ENCODE measurements at places on chromosomes 5 and 9.

DNA sequence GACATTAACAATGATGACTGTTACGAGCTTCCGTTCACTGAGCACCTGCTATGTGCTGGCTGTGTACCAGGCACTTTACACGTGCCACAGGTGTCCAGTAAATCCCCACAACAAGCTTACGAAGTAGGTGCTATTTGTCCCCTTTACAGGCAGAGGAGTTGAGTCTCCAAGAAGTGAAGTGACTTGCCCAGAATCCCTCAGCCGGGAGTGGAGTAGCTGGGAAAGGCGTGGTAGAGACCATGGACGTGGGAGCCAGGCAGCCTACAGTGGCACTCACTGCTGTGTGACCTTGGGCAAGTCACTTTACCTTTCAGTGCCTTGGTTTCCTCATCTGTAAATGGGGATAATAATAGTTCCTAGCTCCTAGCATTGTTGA is 669 bp upstream of the AMBP start:
- DNase-seq: no peak

- no peak for DNase-seq
Observed at GRCh38 chr5:121987685-121988073, 25.9 kb downstream of the SRFBP1 start.

- no peak for DNase-seq
Observed at GRCh38 chr5:115489733-115490132, 54.8 kb downstream of the FEM1C start.

DNA sequence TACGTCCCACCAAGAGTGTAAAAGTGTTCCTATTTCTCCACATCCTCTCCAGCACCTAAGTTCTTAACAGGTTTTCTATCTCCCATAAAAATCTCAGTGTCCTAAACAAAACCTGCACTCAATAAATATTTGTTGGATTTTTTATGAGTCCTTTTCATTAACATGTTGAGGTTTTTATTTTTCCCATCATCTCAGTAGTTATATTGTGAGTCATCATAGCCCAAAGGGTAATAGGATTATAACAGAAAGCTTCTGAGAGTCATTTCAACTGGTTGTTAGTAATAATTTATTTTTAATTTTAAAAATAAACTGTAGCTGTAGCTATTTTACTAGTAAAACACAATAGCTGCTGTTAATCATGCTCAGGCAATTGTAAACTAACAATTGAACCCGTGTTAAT is 331.6 kb upstream of the SLC30A5 start:
- no peak for DNase-seq

DNA sequence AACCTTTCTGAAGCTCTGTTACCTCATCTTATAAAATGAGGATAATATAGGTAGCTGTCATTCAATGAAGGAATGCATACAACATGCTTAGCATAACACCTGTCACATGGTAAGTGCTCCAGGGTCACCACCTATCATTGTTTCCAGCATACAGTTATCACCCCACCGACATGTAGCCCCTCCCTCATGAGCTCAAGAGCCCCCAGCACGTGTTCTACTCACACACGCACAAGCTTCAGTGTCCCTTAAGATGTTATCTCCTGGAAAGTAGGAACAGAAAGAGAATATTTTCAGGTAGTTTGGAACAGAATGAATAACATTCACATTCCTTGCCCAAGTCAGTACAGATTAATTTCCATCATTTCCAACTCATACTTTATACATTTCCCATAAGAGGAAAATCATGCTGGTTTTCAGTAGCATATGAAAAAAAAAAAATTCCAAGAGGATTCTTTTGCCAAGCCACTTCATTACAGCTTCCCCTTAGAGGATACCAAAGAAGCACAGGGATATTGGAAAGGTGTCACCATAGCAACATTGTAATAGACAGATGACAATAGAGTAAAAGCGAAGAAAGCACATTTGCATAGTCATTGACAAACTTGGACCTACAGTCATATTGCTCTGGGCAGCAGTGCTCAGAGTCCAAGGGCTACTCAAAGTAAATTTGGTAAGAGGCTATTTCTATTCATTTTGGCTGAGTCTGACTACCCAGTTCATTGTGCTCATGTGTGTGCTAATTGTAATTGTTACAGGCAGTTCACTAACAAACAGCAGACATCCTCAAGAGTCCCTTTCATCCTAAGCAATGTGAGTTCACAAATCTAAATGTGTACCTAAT is 1.5 kb upstream of the MOB3B start:
- DNase-seq: no peak

- DNase-seq: no peak
Observed at GRCh38 chr9:131227112-131227958, 49.0 kb downstream of the FAM78A start.

DNA sequence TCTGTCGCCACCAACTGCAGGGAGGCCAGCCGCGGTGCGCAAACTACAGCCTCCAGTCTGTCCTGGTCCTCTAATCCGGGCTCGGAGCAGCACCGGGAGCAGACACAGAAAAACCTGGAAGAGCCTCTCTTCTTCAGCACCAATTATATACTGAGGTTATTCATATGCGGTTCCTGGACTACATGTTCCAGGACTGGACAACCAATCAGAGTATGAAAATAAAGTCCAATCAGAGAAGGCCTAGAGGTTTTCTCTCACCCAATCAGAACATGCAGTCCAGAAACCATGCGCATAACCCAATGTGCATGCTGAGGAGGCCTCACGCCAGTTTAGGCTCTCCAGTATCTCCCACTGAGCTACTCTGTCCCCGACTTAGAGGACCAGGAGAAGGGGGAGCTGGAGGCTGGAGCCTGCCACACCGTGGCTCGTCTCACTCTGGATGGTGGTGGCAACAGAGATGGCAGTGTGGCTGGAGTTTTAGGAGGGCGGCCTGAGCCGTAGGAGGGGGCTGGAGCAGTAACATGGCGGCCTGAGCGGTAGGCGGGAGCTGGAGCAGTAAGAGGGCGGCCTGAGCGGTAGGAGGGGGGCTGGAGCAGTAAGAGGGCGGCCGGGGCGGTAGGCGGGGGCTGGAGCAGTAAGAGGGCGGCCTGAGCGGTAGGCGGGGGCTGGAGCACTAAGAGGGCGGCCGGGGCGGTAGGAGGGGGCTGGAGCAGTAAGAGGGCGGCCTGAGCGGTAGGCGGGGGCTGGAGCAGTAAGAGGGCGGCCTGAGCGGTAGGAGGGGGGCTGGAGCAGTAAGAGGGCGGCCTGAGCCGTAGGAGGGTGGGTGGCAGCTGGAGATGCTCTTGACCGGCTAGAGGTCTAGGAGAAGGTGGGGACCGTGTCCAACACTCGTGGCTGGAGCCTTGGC is 20.4 kb upstream of the TRIM52 start:
- DNase-seq: no peak

DNA sequence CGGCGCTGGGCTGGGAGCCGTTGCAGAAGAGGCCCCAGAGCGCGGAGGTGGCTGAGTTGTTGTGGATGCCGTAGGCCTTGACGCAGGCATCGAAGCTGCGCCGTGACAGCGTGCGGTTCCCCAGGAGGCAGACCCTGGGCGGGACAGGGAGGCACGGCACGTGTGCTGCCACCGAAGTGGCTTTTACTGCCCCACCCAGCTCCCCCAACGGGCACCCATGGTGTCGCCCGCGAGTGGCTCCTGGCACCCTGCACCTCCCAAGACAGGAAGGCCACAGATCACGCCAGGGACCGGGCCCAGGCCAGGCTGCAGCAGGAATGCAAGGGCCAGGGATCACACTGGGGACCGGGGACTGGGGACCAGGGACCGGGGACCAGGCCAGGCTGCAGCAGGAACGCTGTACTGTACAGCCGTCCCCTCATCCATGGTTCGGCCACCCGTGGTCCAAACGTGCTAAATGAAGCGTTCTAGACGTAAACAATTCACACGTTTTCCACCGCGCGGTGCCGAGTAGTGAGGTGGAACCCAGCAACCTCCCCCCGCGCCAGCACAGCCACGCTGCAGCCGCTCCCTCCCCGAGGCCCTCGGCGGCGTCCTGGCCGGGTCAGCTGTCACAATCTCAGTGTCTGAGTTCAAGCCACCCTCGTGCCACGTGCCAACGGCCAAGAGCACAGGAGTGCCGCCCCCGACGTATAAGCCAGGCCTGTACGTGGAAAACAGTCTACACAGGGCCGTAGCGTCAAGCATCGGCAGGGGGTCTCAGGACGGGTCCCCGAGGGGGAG is 27.8 kb downstream of the SLC12A7 start:
- DNase-seq: no peak

DNA sequence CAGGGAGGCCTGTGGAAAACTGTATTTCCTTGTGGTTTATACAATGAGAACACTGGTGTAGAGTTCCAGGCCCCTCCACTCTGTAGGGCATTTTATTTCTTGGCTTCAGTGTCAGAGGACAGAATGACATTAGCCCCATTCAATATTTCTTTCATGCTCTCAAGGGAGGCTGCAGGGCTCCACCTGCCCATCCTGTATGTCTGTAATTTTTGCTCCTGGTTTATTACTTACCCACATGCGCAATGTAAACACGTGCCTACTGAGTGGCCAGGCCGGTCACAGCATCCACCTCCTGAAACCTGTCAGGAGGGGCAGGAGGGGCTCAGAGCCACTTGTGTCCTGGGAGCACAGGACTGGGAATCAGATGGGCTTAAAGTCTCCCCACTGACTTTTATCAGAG is 82.4 kb downstream of the GADD45G start:
- no peak for DNase-seq

- no peak for DNase-seq
Observed at GRCh38 chr9:115146581-115147021, 28.6 kb upstream of the TNC start.

GRCh38 chr5:53253421-53253871 is 143.9 kb upstream of the MOCS2 start:
- DNase-seq: no peak

- no peak for DNase-seq
Observed at GRCh38 chr9:120413121-120414048, 166.6 kb downstream of the CDK5RAP2 start.

DNA sequence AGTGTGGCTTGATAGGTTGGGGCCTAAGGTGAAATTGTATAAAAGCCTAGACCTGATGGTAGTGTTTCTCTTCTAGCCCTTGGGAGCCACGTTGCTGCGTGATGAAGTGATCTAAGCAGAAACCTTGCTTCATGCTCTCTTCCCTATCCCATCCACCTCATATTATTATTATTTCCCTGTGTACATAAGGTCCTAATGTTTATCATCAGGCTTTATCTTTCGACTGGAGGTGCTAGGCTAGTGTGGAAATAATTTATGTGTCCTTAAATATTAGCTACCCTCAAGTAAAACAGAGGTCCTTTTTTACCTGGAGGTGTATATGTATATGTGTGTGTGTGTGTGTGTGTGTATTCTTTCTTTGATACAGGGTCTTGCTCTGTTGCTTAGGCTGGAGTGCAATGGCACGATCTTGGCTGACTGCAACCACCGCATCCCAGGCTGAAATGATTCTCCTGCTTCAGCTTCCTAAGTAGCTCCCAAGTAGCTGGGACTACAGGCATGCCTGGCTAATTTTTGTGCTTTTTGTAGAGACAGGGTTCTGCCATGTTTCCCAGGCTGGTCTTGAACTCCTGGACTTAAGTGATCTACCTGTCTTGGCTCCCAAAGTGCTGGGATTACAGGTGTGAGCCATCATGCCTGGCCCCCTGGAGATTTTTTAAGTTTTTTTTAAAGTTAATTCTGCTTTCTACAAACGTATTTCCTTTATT is 3.7 kb downstream of the UGCG start:
- DNase-seq: no peak

GRCh38 chr5:20833081-20833627 is 845.2 kb upstream of the CDH18 start:
- no peak for DNase-seq

- DNase-seq: no peak
Observed at GRCh38 chr9:25864509-25864908, 186.3 kb upstream of the TUSC1 start.

- no peak for DNase-seq
Observed at GRCh38 chr9:131334629-131335367, 45.3 kb downstream of the PLPP7 start.

- DNase-seq: no peak
Observed at GRCh38 chr5:91840412-91840811, 457.3 kb upstream of the ARRDC3 start.

- no peak for DNase-seq
Observed at GRCh38 chr9:133301253-133302230, 26.5 kb upstream of the ABO start.

DNA sequence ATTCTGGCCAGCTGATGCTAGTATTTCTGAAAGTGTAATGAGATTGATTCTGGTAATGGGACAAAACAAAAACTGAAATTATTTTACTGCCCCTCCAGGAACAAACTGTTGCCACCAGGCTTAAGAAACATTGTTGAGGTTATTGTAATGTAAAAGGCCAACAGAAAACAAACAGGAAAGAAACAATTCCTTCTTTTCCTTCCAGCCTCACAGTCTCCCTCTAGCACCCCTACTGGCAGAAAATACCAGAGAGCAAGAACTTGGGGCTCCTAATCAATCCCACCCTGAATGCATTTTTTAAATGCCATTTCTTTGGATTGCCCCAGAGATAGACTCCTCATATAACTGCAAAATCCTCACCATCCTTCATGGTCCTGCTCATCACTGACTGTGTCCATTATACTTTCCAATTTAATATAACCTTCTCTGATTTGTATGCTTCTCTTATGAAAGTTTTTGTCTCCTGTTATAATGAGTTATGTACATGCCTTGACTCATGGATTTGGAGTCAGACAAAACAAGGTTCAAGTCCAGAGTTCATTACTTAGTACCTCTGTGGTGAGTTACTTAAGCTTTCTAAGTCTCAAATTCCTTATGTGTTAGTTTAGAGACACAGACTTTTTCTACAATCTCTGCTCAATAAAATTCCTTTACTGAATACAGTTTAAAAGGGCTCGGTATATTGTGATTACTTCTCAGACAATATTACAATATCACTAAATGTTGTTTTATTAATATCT is 157.9 kb upstream of the FBN2 start:
- no peak for DNase-seq

DNA sequence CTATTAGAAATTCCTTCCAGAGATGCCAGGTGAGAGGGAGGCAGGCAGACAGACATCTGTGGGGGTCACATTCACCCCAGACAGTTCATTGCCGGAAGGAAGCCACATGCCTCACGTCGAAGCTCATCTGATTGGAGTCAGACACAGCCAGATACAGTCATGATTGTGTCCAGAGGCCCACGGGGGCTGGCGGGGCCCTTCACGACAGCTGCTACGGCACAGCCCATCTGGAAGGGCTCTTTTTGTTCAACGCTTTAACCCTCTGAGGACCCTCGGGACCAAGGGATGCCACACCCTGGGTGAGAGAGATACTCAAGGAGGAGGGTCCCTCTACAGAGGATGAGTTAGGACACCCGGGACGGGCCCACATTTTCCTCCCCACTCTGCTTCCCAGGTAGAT is 31.9 kb upstream of the GABRP start:
- no peak for DNase-seq

DNA sequence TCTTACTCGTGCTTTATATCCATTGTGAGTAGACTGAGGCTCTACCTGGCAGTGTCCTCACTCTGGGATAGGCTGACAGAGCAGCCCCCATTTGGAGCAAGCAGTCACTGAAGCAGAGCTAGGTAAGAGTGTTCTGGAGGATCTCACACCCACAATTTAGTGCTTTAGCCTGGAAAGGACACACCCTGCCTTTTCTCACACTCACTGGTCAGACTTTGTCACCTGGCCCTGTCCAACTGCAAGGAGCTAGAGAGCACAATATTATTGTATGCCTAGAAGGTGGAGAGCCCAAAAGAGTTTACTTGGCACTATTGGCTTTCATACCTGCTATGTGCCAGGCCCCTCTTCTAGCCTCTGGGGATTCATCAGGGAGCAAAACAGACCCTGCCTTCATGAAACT is 141.9 kb downstream of the MAST4 start:
- DNase-seq: no peak

Data from CD4-positive, alpha-beta T cell treated with Interleukin-2 at 100 ng/mL for 4 hours (primary cell).